GM23338 (cell line): ENCODE measurements at places on chromosomes 12 and 14. TPM values are rescaled to one million over a fixed set of nuclear protein-coding genes. Genes with fewer than 3 reads are reported as not detected.

DNA sequence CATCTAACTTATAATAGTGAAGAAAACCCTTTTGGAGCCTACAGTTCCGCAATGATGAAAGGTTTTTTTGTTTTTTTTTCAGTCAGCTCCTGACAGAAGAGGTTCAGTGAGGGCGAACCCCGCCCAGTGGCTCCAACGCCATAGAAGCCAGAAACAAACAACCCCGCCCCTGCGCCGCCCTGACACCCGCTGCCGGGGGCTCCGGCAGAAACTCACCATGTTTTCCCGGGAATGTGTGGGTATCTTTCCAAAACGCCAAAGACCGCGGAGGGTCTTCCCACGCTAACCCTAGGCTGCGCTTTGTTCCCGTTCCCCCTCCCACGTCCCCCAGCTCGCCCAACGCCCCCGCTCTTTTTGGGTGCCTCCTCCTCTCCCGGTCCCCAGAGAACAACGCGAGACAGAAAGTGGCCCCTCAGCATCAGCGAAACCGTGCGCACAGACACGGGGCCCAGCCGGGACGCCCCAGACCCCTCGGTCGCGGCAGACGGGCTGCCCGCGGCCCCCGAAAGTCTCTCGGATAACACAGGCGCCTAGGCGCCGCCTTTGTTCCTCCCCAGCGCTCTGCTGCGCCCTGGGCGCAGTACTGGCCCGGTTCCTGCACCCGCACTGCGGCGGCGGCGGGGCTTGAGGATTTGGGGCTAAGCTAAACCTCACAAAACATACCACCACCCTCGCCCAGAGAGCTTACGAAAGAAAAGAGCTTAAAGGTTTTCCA lies 522 bp downstream of the TUBA1A start:
- peak; percentile 72 for DNase-seq

DNA sequence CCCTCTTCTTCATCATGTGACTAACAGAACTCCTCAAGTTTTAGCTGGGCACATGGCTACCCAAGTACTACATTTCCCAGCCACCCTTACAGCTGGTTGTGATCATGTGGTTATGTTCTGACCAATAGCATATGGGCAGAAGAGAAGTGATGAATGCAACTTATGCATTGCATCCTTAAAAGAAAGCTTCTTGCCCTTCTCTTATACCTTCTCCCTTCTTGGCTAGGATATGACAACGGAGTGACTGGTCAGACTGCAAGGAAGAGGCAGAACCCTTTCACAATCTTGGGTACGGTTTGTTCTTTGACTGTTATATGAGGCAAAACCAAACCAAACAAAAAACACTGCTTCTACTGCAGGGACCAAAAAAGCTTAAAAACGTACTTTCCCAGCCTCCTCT lies 66.5 kb upstream of the MAX start:
- peak; percentile 27 for DNase-seq

DNA sequence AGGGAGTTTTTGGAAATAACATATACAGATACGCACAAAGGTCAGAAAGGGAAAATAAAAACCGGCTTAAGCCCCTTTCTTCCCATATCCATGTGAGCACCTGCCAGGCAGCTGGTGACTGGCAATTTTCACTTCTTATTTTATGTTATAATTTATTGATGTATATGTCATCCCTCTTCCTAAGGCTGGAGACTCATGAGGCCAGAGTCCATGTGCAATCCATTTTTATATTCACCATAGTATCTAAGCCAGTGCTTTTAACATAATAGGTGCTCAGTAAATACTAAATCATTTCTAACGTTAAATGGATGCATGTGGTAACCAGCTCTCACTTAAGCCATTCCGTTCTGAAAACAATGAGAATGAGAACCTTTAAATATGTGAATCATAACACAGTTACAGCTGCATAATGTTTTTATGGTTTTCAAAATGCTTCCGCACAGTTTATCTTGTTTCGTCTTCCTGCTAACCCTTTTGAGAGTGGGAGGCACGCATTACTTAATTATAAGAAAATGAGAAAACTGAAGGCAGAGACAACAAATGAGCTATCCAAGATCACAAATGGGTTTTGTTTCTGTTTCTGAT lies 178.3 kb downstream of the CACNA1C start:
- no peak for DNase-seq

The COCH gene
- 20.6 and 23.3 TPM in 2 replicates for total RNA-seq

- peak; percentile 97 for DNase-seq
These were observed 157.9 kb upstream of the PARP11 start for GRCh38 chr12:4030929-4031702.

The PNMA1 gene
- total RNA-seq = 32.9 and 35.6 TPM in 2 replicates

The NFKBIA gene
- total RNA-seq = 25.7 and 41.3 TPM in 2 replicates

DNA sequence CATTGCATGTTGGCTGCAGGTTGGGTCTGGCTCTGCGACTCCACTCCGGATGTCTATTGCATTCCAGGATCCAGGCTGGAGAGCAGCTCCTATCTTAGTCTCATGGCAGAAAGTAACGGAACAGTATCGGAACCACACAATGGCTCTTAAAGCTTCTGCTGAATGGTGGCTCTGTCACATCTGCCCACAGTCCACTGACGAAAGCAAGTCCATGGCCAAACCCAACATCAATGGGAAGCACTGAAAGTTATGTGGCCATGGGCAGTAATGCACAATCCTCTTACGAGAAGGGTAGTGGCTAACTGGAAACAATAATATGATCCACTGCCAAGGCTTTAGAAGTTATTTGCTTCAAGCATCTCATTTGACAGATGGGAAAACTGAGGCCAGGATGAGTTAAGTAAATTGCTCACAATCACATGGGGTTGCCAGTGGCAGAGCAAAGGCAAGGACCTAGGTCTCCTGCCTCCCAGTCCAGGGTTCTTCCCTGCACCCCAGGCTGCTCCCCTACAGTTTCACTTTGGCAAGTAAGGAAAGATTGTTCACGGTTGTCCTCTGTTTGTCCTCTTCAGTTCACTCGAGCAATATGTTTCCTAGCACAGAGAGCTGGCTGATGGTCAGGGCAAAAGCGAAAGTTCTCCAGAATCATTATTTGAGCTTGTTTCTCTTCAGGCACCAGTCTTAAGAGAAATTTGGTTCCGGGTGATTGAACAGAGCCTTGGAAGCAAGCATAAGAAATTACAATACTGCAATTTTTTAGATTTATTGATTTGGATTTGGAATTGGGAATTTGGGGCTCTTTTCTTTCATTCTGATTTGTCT lies 54.2 kb downstream of the CKAP4 start:
- DNase-seq = no peak

The TAS2R20 gene
- total RNA-seq = 3.9 and 6.0 TPM in 2 replicates

The TUBA1A gene
- 386 and 424 TPM in 2 replicates for total RNA-seq

The TAS2R8 gene
- total RNA-seq = not detected in 2 replicates

DNA sequence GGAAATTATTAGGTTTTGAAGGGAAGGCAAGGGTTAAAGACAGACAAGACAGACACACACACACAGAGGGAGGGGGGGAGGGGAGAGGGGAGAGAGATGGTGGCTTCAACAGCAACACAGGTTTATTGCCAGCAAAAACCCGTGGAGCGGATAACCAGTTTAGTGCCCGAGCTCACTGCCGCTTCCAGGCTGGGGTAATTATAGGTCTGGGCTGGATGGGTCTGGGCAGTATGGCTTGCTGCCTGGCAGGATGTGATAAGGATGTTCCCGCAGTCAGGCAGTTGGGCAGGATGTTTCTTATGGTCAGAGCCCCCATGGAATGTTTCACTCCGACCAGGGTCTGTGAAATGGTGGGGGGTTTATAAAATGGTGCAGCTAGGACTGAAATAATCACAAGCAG lies 4.4 kb upstream of the TDRD9 start:
- DNase-seq = no peak

The ADSS1 gene
- total RNA-seq = 4.3 and 11.6 TPM in 2 replicates

The GYS2 gene
- total RNA-seq = not detected in 2 replicates

The FZD10 gene
- 0.35 and 0.45 TPM in 2 replicates for total RNA-seq

DNA sequence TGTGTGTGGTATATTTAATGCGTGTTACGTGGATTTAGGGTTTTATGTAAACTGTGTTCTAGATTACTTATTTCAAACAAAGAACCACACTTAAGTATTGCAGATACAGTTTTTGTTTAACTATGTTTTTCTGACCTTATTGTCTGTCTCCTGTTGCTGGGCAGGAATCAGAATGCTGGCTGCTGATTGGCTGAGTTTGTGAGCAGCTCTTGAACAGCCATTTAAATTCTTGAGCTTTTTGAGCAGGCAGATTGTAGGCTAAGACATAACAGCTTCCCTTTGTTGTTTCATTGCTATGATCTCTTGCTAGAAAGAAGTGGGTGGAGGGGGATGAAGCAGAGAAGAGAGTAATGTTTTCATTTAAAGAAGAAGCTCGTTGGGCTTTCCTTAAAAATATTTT lies 52.2 kb downstream of the ATF7IP start:
- peak; percentile 96 for DNase-seq

The TGM1 gene
- total RNA-seq = 0.39 and 0.63 TPM in 2 replicates

DNA sequence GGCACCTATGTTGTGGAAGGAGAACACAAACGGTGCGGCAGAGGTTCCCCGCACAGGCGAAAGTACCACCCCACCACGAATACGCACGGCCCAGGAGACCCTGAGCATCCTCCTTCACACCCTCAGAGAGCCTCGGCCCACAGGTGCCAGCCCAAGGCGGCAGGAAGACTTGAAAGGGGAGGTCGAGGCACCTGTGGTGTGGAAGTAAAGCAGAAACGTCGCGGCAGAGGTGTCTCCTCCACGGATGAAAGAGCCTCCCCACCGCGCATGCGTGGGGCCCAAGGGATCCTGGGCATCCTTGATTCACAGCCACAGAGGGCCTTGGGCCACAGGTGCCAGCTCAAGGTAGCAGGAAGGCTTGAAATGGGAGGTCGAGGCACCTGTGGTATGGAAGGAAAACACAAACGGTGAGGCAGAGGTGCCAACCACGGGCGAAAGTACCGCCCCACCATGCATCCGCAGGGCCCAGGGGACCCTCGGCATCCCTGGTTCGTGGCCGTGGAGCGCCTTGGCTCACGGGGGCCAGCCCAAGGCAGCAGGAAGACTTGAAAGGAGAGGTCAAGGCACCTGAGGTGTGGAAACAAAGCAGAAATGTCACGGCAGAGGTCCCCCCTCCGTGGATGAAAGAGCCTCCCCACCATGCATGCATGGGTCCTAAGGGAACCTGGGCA lies 380.1 kb downstream of the ALG10 start:
- no peak for DNase-seq

GRCh38 chr14:54803396-54803795 lies 99.2 kb downstream of the GCH1 start:
- DNase-seq = peak; percentile 34

DNA sequence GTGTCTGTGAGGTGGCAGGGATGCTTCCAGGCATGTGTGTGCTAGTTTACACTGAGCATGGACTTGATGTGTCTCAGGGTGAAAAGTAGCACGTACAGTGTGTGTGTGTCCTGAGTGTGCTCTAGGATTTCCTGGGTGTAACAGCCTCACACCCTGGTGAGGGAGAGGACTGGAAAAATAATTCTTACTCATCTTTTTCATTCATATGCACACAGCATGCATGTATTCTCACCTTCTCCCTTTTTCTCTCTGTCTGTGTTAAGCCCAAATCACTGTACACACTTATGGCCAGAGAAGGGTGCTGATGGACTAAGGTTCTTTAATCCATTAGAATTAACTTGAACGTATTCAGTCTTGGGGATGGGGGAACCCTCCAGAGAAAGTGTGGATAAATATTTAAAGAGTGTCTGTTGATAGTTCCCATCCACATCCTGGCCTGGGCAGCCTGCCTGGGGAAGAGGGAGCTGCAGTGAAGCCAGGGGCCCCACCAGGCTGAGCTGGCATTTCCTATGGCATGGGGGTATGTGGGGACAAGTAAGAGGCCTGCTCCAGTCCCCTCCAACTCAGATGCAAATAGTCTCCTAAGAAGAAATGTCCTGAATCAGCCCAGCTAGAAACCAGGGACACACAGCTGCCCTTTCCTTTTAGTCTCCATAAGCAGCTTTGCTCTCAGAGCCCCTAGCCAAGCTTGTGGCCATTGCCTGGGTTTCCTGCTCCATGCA lies 1.1 kb upstream of the HOXC8 start:
- DNase-seq = no peak

GRCh38 chr14:33404054-33404453 lies 465.4 kb downstream of the NPAS3 start:
- DNase-seq = no peak

The TMEM132C gene
- 0.04 TPM in 1 of 2 replicates, not detected in the other for total RNA-seq
